GM13977 (cell line): ENCODE measurements at places on chromosomes 12 and 14.

- DNase-seq: peak; percentile 61
Measured at GRCh38 chr12:51421266-51421884, 3.3 kb upstream of the SLC4A8 start.

DNA sequence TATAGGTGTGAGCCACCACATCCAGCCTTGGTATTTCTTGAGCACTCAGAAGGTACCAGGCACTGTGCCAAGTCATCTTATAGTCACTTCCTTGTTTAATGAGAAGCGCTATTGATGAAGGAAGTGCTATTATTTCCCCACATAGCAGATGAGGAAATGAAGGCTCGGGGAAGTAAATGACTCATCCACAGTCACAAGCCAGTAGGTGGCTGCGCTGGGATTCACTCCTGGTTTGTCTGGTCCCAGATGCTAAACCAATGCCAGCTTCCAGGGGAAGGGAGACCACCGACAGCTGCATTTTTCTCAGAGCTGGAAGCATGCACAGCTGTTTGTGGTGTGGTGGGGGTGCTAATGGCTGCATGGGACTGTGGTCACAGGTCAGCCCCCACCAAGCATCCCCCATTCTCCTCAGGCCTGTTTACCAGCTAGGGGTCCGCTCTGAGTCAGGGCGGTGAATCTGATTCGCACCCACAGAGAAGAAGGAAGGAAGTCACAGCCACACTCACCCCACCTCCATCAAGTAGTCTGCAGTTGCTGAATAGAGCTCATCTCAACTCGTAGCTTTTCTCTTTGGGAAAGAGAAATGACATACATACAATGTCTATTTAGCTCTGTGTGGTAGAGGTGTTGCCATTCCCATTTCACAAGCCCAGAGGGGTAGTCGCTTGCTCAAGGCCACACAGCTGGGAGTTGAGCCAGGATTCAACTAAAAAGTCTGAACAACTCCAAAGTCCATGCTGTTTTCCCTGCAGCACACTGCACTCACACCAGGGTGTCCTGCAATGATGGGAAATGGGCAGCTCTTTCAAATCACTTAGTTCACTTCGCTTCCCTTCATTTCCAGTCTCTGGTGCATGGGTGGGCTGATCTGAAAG, 6.3 kb upstream of the LTBP2 start:
- DNase-seq: no peak

DNA sequence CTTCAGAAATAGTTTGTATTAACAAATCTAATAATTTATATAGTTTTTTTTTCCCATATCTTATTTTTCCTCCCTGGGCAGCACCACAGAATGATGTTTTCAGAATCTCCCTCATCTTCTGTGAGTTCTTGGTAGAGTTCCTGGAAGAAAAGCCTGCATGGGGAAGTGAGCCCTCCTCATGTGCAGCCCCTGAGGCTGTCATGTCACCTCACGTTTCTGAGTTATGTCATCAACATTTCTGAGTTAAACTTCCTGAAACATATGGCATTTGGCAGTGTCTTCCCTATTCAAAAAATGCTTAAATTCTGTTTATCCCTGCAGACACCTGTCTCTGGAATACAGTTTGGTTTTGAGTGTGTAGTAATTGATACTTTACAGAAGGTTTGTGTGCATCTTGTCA, 979.0 kb downstream of the TMEM121 start:
- no peak for DNase-seq

DNA sequence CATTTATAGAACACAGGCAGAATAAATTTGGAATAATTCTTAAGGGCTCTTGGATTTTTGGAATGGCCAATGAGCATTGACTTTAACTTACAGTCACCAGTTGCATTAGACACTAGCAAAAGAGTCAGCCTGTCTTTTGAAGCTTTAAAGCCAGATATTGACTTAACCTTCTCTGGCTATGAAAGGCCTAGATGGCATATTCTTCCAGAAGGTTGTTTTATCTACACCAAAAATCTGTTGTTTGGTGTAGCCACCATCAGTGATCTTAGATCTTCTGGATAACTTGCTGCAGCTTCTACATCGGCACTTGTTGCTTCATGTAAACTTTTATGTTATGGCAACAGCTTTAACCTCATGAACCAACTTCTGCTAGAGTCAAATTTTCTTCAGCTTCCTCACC, 10.4 kb downstream of the PCNX1 start:
- DNase-seq: no peak

DNA sequence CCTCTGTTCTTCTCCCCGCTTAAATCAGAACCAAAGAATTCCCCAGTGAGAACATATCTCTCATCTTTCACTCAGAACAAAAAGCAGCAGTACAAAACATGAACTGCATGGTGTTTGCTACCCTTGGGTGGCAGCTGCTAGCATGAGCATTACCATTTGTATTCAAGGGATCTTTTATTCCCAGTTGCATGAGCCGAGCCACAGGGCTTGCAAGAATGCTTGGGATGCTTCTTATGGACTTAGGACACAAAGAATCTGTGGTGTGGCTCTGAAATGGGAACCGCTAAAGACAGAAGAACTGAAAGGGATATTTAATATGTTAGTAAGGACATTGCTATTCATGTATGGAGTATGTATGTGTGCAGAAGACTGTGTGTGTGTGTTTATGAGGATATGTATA, 190.6 kb downstream of the TMX1 start:
- DNase-seq: no peak

DNA sequence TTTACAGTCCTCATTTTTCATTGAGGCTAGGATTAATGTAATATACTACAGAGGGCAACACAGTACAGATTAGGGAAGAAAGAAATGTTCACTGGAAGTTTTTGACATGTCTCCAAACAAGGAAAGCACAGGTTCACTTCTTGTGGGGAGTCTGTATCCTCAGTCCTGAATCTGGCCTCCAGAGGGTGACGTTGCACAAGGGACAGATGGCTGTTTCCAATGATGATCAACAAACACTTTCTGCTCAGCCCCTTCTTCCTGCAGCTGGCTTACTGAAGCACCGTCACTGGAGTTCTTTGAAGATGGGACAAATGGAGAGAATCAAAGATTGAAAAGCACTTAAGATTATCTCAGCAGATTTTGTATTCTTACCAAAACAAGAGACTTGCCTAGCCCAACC, 123.3 kb upstream of the OR4E1 start:
- no peak for DNase-seq

GRCh38 chr12:79407671-79408622, 282.8 kb downstream of the PAWR start:
- DNase-seq: peak; percentile 14

DNA sequence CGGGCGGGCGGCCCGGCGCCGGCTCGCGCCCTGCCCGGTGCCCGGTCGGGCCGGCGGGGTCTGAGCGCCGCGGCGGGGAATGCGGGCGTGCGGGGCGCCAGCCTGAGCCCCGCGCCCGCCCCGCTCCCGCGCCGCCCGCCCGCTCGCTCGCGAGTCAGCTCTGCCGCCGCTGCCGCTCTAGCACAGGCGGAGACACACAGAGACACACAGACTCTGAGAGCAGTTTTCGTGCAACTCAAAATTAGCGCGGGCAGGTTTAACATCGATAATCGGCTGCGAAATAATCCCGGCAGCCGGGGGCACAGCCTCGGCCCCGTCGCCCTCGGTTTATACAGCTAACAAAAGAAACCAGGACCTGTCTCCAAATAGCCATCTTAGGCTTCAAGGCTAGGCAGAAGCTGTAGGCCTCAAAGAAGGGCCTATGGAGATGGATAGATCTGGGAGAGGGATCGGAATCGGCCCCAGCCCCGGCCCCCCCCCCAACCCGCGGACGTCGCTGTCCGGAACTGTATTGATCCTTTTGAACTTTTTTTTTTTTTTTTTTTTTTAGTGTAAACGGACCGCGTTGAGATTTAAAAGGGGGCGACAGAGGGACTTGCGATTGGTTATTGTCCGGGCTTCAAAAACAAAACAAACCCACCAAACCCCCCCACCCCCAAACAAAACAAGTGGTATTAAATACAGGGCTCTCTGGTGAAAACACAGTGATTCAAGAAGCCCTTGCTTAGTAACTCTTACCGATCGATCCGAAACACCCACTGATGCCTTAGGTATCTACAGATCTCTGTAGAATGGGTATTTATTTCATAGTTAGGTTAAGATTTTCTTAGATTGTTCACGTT, 1.1 kb downstream of the ARID2 start:
- peak; percentile 33 for DNase-seq

GRCh38 chr12:46604684-46605083, 221.1 kb downstream of the SLC38A4 start:
- DNase-seq: no peak

- DNase-seq: no peak
Measured at GRCh38 chr12:65603438-65604351, 220.6 kb upstream of the HMGA2 start.

GRCh38 chr14:69711065-69711464, 55.9 kb upstream of the SRSF5 start:
- DNase-seq: no peak

DNA sequence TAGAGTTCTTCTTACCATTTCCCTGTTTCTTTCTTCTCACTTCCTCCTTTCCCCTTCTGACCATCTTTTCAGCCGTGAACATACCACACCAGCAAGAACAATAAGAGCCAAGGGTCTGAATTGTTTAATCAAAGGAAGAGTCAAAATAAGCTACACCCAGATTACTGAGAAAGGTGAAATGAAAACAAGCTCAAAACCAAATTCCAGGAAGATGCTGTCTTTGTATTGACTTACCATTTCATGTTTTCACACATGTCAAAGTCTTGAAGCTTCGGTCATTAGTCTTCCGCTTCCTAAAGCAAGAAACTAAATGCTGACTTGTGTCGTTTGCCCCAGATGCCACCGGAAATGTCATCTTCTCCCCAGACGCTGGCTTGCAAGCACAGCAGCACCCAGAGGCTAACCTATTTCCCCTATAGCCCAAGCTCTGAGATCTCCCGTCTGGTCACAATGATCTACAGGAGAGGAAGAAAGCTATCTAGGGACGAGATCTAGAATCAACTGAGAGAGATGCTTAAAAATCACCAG, 136.5 kb upstream of the AMIGO2 start:
- DNase-seq: no peak

DNA sequence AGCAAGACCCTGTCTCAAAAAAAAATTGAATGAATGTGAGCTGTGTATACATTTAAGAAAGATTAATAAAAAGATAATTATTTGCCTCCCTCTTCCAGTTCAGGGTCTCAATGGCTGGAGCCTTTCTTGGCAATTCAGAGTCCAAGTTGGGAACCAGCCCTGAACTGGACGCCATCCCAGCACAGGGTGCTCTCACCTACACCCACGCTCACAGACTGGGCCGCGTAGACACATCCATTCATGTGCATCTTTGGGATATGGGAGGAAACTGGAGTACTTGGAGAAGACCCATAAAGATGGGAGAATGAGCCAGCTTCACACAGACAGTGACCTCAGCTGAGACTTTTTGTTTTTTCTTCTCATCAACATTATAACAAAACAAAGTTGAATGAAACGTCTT, 6.5 kb downstream of the MAPK1IP1L start:
- no peak for DNase-seq

DNA sequence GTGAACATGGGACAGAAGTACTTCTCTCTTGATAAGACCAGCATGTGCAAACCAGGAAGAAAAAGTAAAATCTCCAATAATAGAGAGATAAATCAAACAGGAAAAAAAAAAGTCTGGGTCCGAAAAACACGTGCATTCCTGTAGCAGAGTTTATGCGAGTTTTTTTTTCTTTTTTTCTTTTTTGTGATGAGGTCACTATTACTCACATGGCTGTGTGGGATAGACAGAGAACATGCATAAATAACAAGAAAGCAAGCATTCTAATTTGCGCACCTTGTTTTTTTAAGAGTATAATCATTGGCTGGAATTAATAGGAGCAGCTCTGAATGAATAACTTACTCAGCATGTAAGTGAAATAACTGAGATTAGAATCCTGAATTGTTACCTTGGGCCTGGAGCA, 91.9 kb upstream of the CPM start:
- no peak for DNase-seq

- DNase-seq: no peak
Measured at GRCh38 chr14:80982711-80983110, 27.3 kb downstream of the TSHR start.

DNA sequence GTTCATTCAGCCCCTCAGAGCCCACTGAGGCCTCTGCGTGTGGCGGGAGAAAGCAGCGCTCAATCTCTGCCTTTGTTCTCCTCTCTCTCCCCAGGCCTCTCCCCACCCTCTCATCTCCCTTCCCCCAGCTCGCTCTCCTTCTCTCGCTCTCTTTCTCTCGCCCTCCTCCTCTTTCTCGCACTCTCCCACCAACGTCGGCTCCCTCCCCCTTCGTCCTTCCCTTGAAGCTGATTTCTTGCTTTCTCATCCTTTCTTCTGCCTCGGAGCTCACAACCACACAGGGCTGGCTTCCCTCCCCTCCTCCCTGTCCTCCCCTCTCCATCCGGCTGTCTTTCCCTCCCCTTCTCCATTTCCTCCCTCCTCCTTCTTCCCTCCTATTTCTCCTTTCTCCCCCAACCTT, 96.4 kb downstream of the LRRC74A start:
- no peak for DNase-seq

GRCh38 chr14:56892959-56893358, 82.7 kb upstream of the OTX2 start:
- DNase-seq: no peak

DNA sequence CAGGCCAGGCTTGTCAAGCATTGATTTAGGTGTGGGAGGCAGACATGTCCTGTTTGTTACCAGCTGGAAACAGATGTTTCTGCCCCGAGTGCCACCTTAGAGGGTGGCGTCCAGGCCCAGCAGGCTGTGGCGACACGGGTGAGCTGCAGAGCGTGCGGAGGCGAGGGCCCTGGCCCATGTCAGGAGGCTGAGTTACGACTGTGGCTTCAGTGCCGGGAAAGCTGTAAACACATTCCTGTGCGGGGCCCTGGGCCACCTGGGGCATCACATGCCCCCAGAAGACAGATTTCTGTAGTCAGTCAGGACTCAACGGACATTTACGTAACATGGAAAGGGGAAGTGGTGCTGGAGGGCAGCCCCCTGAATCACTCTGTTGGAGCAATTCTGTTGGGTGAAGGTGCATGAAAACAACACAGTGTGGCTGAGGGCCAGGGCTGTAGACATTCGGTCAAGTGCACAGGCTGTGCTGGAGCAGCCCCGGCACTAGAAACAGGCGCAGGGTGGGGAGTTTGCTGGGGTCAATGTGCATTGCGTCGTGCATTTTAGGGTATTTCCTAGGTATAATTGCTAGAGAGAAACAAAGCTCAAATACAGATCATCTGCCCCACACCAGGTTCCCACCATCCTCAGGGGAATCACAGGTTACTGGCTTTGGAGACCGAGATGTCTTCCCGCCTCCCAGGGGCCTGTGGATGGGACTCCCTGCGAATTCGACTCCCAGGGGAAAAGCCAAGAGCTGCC, 291.8 kb downstream of the TMEM121 start:
- DNase-seq: no peak

- no peak for DNase-seq
Measured at GRCh38 chr12:91119089-91119488, 7.8 kb upstream of the LUM start.
